ENCODE measurements at places on chromosomes 4 and X. TPM values are rescaled to one million over a fixed set of nuclear protein-coding genes. Genes with fewer than 3 reads are reported as not detected.

DNA sequence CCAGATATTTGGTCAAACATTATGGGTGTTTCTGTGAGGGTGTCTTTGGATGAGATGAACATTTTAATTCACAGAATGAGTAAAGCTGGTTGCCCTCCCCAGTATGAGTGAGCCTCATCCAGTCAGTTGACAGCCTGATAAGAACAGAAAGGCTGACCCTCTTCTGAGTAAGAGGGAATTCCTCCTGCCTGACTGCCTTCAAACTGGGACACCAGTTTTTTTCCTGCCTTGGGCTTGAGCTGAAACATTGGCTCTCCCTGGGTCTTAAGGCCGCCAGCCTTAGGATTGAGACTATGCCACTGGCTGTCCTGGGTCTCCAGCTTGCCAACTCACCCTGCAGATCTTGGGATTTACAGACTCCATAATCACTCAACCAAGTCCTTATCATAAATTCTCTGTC, 14.5 kb upstream of the MAML3 start:
- H3K27me3 ChIP-seq, result no peaks in the 10 kb centered on the region
- no peak for DNase-seq
- no peaks in the 10 kb centered on the region for H3K36me3 ChIP-seq
- H3K4me1 ChIP-seq, result no peaks in the 10 kb centered on the region
- H3K4me3 ChIP-seq, result no peak overlapping the region

DNA sequence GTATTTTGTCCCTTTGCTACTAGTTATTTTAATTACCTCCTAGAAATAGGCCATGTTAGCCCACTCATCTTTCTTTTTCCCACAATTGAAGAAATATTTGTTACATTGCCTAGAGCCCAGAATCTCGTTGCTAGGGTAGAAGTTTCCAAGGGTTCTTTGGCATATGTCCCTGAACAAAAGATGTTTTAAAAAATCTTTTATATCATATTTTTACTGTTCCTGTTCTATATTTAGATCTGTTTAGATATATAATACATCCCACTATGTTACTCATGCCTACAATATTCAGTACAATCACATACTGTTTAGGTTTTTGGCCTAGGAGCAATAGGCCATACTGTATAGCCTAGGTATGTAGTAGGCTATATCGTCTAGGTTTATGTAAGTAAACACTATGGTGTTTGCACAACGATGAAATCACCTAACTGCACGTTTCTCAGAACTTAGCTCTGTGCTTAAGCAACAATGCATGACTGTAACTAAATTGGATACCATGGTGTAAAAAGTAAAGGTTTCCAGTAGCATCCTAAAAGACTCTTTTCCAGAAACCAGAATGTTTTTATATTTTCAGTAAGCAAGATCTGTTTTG, 236.0 kb upstream of the SLIT2 start:
- no peak overlapping the region for H3K27ac ChIP-seq
- DNase-seq, result no peak
- no peak overlapping the region for H3K4me3 ChIP-seq
- no peaks in the 10 kb centered on the region for H3K4me1 ChIP-seq
- H3K27me3 ChIP-seq, result no peaks in the 10 kb centered on the region

- no peak overlapping the region for H3K27ac ChIP-seq
- no peak overlapping the region for H3K4me3 ChIP-seq
- H3K4me1 ChIP-seq, result no peaks in the 10 kb centered on the region
These were observed 71.9 kb downstream of the PDLIM5 start for GRCh38 chr4:94523617-94524016.

GRCh38 chr4:20043991-20044390, 207.7 kb upstream of the SLIT2 start:
- H3K36me3 ChIP-seq, result no peaks in the 10 kb centered on the region
- no peak for DNase-seq
- no peaks in the 10 kb centered on the region for H3K27me3 ChIP-seq
- no peak overlapping the region for H3K27ac ChIP-seq
- no peaks in the 10 kb centered on the region for H3K4me1 ChIP-seq
- no peak overlapping the region for H3K4me3 ChIP-seq

DNA sequence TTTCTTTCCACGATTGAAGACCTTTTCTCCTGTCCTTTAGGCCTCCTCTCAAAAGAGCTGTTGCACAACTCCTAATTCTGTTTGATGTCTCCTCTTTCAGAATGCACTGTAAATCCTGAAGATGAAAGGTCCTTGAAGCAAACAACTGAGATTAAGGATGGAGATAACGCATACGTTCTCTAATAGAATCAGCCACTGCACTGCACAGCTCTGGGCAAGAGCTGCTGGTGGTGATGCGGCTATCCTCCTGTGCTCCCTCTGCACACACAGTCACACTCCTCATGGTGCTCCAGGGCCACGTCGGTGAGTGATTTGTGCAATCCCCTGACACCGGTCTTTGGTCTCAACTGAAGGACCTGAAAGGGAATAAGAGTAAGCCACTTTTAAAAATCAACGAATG, 208.7 kb downstream of the PDGFC start:
- H3K27ac ChIP-seq, result no peak overlapping the region
- no peaks in the 10 kb centered on the region for H3K4me1 ChIP-seq
- H3K4me3 ChIP-seq, result no peak overlapping the region
- no peak for DNase-seq
- H3K36me3 ChIP-seq, result peaks cover 4% of the 10 kb centered on the region

DNA sequence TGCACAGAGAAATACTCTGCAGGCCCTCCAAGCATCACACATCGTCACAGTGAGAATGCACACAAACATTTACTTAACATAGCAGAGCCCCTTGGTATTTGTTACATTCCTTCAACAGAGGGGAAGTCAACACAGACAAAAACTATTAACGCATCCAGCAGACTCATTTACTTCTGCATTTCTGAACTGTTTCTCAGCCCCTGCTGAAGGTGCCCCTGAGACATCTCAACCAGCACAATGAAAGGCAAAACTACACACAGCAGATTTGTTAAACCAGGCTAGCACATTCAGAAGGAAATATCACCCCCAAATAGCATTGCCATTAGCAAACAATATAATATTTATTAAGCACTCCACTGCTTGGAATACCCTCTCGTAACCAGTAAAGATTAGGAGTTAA, 367.0 kb downstream of the RAB28 start:
- DNase-seq, result no peak
- no peak overlapping the region for H3K4me3 ChIP-seq
- H3K27me3 ChIP-seq, result no peaks in the 10 kb centered on the region
- H3K27ac ChIP-seq, result no peak overlapping the region
- no peaks in the 10 kb centered on the region for H3K4me1 ChIP-seq

- H3K4me1 ChIP-seq, result peaks cover 5% of the 10 kb centered on the region
- H3K27me3 ChIP-seq, result peaks cover 6% of the 10 kb centered on the region
- H3K4me3 ChIP-seq, result peak overlapping the region; percentile 77
- peak; percentile 62 for DNase-seq
- no peaks in the 10 kb centered on the region for H3K36me3 ChIP-seq
- peak overlapping the region; percentile 75 for H3K27ac ChIP-seq
These were observed 2.8 kb downstream of the EREG start for GRCh38 chr4:74367656-74368290.

GRCh38 chr4:84530871-84531270, 31.8 kb upstream of the NKX6-1 start:
- H3K27ac ChIP-seq, result no peak overlapping the region
- H3K27me3 ChIP-seq, result no peaks in the 10 kb centered on the region
- H3K4me1 ChIP-seq, result no peaks in the 10 kb centered on the region
- no peak for DNase-seq
- no peak overlapping the region for H3K4me3 ChIP-seq
- no peaks in the 10 kb centered on the region for H3K36me3 ChIP-seq

DNA sequence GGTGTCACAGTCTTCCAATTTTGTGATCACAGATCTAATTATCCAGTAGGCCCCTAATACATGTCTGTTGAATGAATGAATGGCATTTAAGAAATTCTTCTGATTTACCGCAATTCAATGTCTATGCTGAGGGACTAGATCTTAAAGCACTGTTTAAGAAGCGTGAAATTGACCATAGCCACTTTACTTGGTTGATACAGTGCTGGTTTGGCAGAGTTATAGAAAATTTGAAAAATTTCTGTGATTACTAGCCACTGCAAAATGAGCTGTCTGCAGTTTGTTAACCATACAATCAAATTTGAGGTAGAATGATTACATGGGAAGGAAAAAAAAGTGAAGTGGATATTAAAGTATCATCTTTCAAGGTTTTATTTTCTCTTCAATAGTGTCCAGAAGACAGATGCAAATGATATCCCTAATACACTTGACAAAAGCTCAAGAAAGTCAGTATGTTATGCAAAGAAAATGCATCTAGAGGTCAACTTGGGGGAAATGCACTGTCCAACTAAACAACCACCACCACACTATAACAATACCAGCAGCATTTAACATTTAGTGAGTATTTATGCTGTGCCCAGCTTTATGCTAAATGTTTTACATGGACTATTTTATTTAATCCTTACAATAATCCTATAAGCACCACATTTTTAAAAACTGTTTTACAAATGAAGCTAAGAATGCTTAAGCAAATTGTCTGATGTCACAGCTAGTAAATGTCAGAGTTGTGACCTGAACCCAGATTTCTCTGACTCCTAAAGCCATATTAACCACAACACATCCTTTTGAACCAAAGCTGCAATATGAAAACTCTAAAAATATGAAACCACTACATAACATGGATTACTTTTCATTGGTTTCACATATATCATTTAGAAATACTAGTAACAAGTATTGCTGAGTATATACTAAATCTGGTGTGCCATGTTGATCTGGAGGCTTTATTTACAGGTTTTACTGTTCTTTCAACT, 217.9 kb upstream of the MAB21L2 start:
- DNase-seq, result no peak
- no peak overlapping the region for H3K4me3 ChIP-seq
- H3K36me3 ChIP-seq, result no peaks in the 10 kb centered on the region
- H3K27me3 ChIP-seq, result no peaks in the 10 kb centered on the region

DNA sequence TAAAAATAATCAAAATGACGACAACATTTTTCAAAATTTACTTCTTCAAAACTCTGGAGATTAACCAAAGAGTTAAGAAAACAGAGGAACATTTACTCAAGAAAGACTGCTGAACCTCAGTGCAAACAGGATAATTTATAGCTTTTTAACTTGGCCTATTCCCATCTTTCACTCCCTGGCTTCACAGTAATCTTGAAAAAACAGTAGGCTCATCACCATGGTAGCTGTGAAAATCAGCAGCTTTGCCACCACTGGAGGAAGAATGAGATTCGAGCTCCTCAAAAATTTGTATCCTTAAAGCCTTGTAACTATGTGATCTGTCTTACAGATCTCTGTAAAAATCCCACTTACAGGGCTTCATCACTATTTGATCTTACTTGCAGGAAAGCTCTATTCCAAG, 447.7 kb upstream of the CTSO start:
- no peaks in the 10 kb centered on the region for H3K27me3 ChIP-seq
- no peak overlapping the region for H3K4me3 ChIP-seq
- no peaks in the 10 kb centered on the region for H3K36me3 ChIP-seq
- H3K27ac ChIP-seq, result no peak overlapping the region

GRCh38 chr4:113837397-113837796, 75.9 kb upstream of the CAMK2D start:
- H3K4me1 ChIP-seq, result no peaks in the 10 kb centered on the region
- no peaks in the 10 kb centered on the region for H3K27me3 ChIP-seq
- no peak for DNase-seq
- no peaks in the 10 kb centered on the region for H3K36me3 ChIP-seq
- no peak overlapping the region for H3K4me3 ChIP-seq

DNA sequence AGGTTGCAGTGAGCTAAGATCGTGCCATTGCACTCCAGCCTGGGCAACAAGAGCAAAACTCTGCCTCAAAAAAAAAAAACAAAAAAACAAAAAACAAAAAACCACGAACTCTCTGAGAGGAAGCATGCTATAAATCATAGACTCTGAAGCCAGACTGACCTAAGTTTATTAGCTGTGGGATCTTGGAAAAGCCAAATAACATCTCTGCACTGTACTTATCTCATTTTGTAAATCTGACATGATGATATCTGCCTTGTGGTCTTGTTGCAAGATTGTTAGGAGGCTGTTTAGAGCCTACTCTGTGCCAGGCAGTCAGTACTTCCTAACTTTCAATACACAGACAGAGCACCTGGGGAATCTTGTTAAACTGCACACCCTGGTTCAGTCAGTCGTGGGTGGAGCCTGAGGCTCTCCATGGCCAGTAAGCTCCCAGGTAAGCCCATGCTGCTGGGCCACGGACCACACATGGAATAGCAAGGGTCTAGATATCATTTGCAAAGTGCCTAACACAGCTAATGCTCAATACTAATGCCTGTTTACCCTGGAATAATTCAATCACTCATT, 107.6 kb upstream of the SMIM10 start:
- H3K36me3 ChIP-seq, result no peaks in the 10 kb centered on the region
- no peaks in the 10 kb centered on the region for H3K4me1 ChIP-seq
- H3K4me3 ChIP-seq, result no peak overlapping the region
- DNase-seq, result no peak
- H3K27me3 ChIP-seq, result no peaks in the 10 kb centered on the region

DNA sequence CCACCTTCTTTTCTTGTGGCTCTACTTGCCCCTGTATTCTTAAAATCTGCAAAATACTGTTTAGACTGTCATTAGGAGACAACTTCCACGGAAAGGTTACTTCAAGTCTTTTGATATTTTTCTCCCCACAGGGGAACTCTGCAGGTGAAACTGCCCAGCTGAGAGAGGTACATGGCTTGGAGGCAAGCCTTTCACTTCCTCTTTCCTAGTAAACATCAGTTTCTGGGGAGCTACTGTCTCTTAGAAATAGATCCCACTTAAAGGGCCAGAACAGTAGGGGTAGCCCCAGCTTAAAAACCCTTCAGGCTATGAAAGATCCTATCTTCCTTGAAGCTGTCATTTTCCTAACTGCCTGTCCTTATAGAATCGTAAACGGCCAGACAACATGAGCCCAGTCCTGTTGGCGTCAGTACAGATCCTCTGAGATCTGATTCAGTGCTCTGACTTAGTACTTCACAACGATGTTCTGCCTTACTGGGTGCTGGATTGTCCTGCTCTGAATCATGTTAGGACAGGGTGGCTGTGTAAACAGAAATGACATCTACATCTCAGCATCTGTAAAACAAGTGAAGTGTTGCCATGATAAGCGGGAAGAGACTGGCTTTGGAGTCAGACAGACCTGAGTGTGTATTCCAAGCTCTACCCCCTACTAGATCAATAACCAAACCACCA, 102.1 kb downstream of the ITIH6 start:
- no peaks in the 10 kb centered on the region for H3K27me3 ChIP-seq
- H3K27ac ChIP-seq, result no peak overlapping the region
- DNase-seq, result no peak
- H3K4me3 ChIP-seq, result no peak overlapping the region
- H3K4me1 ChIP-seq, result no peaks in the 10 kb centered on the region
- no peaks in the 10 kb centered on the region for H3K36me3 ChIP-seq

DNA sequence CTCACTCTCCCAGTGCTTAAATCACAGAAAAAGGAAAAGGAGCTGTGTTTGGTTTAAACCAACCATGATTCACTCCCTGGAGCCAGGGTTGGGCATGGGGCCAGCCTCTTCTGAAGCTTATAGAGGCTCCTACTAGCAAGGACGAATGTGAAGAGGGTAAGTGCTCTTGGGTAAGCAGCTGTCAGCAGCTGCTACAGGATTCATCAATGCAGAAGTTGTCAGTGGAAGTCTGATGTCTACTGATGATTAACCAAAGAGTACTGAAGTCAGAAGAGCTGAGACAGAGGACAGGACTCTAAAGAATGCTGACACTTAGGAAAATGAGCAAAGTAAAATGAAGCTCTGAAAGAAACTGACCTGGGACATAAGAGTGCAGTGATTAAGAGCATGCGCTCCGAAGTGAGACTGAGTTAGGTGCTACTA, 32.7 kb upstream of the JADE1 start:
- peak; percentile 67 for DNase-seq
- no peaks in the 10 kb centered on the region for H3K27me3 ChIP-seq
- H3K36me3 ChIP-seq, result no peaks in the 10 kb centered on the region
- H3K27ac ChIP-seq, result peak overlapping the region; percentile 73
- no peak overlapping the region for H3K4me3 ChIP-seq

DUX4 gene
- 0.06 TPM for polyA plus RNA-seq

GPM6B gene
- 11.5 TPM for polyA plus RNA-seq

RIPPLY1 gene
- polyA plus RNA-seq, result 0.81 TPM

ADAM29 gene
- 0.13 TPM for polyA plus RNA-seq

ARR3 gene
- polyA plus RNA-seq, result 0.43 TPM
